ENCODE measurements at places on chromosomes 6 and 20.

DNA sequence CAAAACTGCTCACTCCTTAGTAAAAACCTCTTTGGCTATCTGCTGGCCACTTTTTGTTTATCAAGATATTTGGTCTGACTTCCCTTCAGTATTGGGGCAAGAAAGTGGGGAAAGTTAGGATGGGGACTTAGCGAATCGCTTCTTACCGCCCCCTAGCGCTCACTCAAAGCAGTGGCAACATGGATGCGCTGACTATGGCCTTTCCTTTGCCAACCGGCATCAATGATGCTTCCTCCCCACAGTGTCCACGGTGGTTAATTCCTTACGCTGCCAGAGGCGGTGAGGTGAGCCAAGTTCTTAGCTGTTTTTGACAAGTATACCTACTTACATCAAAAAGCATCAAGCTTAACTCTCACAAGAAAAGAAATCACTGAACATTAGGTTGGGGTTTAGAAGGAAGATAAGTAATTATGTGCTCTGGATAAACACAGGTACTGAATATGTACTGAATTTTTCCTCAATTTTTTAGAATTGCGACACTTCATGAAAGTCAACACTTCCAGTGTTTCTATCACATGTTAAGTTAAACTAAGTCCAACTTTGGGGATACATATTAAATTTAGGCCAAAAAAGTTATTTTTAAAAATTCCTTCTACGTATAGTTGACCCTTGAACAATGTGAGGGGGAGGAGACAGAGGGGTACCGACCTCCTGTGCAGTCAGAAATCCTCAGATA, 86.7 kb downstream of the GMDS start:
- DNase-seq, result no peak

- DNase-seq, result no peak
Observed at GRCh38 chr20:17633221-17633849, 48.7 kb downstream of the RRBP1 start.

GRCh38 chr6:118710616-118711015, 59.2 kb upstream of the CEP85L start:
- DNase-seq, result no peak

DNA sequence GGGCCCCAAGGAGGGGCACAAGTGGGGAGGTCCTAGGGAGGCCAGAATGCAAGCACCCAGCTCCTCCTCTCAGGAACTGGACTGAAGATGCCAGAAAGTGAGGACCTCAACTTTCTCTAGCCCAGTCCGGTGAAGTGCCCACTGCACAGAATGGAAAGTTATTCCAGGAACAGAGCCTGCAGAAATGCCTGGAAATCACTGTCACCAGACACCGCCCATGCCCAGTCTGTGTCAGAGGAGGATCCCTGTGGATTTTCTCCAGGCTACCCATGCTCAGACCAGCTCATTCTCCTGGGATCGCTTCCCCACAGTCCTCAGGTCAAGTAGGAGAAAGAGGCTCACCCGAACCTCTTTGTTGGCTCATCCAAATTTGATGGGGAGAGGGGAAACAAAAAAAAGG, 6.5 kb downstream of the PRPH2 start:
- no peak for DNase-seq

GRCh38 chr20:38862226-38862625, 56.7 kb downstream of the PPP1R16B start:
- DNase-seq, result no peak

GRCh38 chr6:46746696-46747095, at the start of gene ANKRD66:
ANKRD66 (plus strand) TSS chr6:46746933; CDS start chr6:46751949, 5,016 bp downstream.
- DNase-seq, result no peak

- no peak for DNase-seq
Observed at GRCh38 chr20:34415079-34415478, 52.0 kb downstream of the ITCH start.

- no peak for DNase-seq
Observed at GRCh38 chr6:168015009-168015408, 17.5 kb downstream of the KIF25 start.

- DNase-seq, result no peak
Observed at GRCh38 chr6:121668259-121668658, 232.8 kb downstream of the GJA1 start.

DNA sequence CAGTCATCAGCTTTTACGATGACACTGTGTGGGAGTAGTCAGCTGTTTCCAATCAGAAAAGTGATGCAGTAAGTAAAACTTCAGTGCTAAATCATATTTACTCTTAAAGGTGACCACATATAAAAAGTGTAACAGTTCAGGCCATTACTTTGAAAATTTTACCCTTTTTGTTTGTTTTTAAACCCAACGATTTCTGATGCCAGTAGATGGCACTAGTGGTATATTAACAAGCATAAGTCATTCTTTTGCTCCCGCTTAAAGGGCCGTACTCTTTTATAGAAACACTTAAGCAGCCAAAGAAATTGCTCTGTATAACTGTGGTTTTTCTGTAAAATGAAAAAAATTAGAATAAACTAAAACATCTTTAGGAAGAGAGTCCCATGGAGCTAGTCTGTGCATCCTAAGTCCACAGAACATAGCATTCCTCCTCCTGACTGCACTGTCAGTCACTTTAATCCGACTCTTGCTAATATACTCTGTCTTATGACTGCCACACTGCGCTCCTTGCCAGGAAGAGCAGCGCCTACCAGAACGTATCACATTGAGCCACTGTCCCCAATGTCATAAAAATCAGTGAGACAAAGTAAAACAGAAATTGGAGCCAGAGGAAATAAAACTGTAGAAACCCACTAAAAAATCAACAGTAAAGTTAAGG, 25.0 kb downstream of the HEBP2 start:
- DNase-seq, result no peak

DNA sequence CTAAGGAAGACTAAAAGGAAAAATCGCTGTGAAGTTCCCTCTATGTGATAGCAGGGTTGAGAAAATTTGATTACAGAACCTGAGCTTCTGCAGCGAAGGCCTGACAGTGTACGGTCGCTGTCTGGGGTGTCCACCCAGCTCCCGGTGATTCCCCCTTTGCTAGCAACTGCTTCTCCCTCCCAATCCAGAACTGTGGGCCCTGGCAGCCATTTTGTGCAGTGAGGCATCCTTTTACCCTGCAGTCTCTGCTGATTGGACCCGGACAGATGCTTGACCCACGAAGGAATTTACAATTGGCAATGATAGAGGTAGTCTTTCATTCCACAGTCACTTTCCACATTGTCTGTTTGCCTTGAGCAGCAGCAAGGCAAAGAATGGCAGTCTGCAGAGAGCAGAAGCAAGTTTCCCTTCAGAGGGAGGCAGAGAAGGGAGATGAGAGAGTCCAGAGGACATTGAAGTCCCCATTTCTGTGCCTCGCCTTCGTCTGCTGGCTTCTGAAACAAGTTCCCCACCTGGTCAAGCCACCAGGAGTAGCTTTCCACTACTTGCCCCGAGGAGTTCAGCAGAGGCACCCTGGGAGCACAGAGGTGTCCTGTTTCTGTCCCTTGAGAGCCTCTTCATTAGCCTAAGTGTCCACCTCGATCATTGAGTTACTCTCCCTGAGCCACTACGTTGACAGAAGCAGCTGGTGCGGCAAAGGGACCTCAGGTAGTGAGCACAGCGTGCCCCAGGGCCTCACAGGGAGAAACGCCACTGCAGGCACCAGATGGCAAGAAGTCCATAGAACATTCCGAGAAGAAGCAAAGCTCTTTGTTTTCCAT, 370.3 kb downstream of the NRN1 start:
- no peak for DNase-seq

DNA sequence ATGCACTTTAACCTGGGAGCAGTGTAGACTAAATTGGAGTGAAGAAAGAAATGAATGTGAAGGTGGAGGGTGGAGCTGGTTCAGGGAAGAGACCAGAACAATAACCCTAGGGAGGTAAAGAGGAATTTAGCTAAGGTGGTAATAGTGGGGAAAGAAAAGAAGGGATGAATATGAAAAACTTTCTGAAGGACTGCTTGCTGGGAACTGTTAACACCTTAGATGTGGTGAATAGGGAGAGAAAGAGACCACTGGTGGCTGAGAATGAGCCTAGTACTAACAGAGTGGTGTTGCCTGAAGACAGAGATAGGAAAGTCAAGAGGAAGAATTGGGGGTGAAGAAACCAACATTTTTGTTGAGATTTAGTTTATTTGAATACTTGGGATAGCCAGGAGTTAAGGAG, 78.4 kb upstream of the HS3ST5 start:
- DNase-seq, result no peak

GRCh38 chr6:4344317-4344899, 209.0 kb upstream of the ECI2 start:
- DNase-seq, result no peak

DNA sequence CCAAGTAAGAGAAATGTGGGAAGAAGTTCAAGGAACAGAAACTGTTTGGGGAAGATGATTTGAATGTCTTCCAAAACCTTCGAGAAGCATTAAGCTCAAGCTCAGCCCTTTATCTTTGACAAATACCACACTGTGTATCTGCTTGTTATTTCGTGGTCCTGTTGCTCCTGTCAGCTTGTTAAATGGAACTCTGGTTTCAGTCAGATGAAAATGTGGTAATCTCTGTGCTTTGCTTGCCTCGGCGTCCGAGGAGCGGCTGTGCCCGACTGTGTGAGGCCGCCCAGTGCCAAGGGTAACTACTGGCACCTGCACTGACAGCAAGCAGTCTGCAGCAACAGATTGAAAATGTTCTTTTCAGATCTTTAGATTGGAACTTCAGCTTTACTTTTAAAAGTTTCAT, 577.9 kb upstream of the FLRT3 start:
- DNase-seq, result no peak

- DNase-seq, result no peak
Observed at GRCh38 chr6:2517855-2518473, 232.8 kb downstream of the MYLK4 start.

- no peak for DNase-seq
Observed at GRCh38 chr6:13484138-13484708, 3.2 kb downstream of the GFOD1 start.

- no peak for DNase-seq
Observed at GRCh38 chr20:10264166-10264558, 45.5 kb downstream of the SNAP25 start.

GRCh38 chr20:13865791-13866351, 81.0 kb downstream of the NDUFAF5 start:
- no peak for DNase-seq

- DNase-seq, result no peak
Observed at GRCh38 chr20:37254114-37254878, 7.3 kb downstream of the GHRH start.

GRCh38 chr6:141252828-141253608, 879.7 kb upstream of the GJE1 start:
- no peak for DNase-seq

DNA sequence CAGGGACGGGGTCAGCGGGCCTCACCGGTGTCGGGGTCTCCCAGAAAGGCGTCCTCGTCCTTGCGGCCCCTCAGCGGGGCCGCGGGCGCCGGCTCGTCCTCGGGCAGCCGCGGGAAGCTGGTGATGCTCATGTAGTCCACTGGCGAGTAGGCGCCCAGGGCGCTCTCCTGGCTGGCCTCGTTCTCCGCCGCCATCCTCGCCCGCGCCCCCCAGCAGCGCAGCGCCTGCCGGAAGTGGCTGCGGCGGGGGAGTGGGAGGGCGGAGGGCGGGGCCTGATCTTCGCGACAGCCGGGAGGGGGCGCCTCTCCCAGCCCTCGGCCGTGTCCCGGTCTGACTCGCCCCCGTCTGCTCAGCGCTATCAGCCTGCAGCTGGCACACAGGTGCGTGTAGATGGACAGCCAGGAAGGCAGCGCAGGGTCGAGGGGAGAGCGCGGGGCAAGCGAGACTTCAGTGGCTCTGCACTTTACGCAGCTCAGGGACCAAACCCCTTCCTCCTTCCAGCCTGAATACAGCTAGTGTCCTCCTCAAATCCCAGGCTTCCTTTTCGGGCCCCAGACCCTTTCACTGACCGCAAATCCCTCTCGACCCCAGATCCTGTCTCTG, at the start of gene GGT7:
TSS of gene GGT7 (minus strand) at position 235 of the 603 bp plus-strand sequence. CDS start at position 194, 41 bp downstream.
- DNase-seq, result peak; percentile 73

DNA sequence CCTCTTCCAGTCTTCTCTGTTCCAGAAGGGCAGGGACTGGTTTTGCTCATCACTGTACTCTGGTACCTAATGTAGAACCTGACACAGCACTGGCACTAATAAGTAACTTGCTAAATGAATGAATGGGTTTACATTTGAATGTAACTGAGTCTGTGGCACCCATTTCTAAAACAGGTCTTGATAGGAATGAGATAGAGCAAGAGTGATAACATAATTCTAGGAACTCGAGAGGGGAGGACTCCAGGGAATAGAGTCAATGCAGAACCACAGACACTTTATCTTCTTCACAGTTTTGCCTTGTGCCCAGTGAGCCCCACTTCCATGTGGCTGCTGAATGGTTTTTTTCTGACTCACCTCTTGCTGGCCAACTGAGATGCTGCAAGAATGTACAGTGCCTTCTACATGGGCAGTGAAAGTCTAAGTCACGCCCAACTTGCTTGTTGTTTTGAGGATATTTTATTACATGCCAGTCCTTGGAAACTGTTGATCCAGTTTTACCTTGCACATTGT, 61.1 kb downstream of the TBC1D7 start:
- no peak for DNase-seq

DNA sequence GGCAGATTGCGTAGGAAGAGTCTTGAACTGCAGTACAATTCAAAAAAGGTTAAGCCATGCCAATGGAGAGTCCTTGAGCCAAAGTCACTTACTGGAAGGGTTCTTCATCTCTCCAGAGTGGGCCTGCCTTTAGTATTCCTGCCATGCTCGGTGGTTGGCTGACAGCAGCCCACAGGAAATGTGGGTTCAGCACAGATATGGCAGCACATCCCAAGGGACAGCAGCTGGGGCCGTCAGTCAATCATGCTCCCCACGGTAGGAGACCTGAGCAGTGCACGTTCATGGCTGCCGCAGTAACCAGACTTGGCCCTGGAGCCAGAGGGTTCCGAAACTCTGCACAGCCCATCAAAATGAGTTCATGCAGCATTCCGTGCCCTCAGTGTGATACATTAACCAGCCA, 63.6 kb upstream of the SIRPA start:
- DNase-seq, result no peak

DNA sequence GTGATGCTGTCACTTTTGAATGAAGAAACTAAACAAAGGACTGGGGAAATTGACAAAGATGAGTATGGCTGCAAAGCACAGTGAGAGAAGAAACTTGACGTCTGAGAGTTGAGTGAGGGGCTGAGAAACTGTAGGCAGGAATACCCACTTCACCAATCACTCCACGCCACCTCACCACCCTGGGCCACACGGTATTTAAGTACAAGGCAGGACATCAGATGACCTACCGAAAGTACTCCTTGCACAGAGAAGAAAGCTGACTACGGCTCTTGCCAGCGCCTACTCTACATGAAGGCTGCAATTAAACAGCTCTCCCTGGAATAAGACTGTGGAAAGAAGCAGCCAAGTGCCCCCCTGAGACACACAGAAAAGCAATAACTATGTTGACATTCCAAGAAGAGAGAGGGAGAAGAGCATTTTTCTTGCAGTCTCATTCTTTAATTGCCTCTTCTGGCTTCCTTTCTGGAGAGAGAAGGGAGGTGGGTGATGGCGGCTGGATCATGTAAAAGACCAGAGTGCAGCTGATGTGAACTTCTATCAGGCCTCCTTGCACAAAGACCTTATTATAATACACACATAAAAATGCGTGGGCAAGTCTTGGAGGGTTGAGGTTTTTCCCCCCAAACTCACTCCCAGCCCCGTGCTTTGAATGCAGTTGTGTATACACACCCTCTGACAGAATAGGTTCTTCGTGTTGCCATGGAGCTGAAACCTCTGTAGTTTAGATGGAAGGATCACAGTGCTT, 44.6 kb downstream of the HIVEP2 start:
- no peak for DNase-seq

GRCh38 chr6:128427139-128427538, 93.3 kb downstream of the PTPRK start:
- no peak for DNase-seq

All from T1000 (cell line).